ENCODE measurements at places on chromosomes 16 and 17. TPM values are rescaled to one million over a fixed set of nuclear protein-coding genes. Genes with fewer than 3 reads are reported as not detected.

The DLG4 gene
- total RNA-seq: 17.6 TPM

The CCDC182 gene
- not detected for total RNA-seq

The OR1G1 gene
- total RNA-seq: not detected

The ELMO3 gene
- 0.29 TPM for total RNA-seq

The PRSS53 gene
- 2.5 TPM for total RNA-seq

The CCL8 gene
- 1.2 TPM for total RNA-seq

The TEX19 gene
- not detected for total RNA-seq

The INO80E gene
- 19.7 TPM for total RNA-seq

The ACSM2A gene
- not detected for total RNA-seq

The OVCA2 gene
- 56.9 TPM for total RNA-seq

The CBFB gene
- 53.4 TPM for total RNA-seq

The TMEM114 gene
- total RNA-seq: not detected

The SRP68 gene
- total RNA-seq: 46.7 TPM

The ADAP2 gene
- total RNA-seq: 4.5 TPM

The KRT24 gene
- not detected for total RNA-seq

The CCL11 gene
- total RNA-seq: not detected

The TPPP3 gene
- 1.0 TPM for total RNA-seq

The QRICH2 gene
- total RNA-seq: 5.1 TPM

The ENKD1 gene
- total RNA-seq: 21.8 TPM

The DNAH17 gene
- total RNA-seq: not detected

The PRSS22 gene
- not detected for total RNA-seq

The ASB16 gene
- 0.73 TPM for total RNA-seq

The TBC1D3D gene
- not detected for total RNA-seq

The CSH1 gene
- not detected for total RNA-seq

The CMTR2 gene
- total RNA-seq: 28.4 TPM

The FNDC8 gene
- not detected for total RNA-seq
